ENCODE measurements at places on chromosomes 5 and 9. TPM values are rescaled to one million over a fixed set of nuclear protein-coding genes. Genes with fewer than 3 reads are reported as not detected.

Gene NOXA1
- 1.6 TPM for total RNA-seq

Gene INSL6
- not detected for total RNA-seq

Gene GPBP1
- total RNA-seq = 46.6 TPM

Gene IFNA2
- not detected for total RNA-seq

Gene CFAP77
- total RNA-seq = 0.15 TPM

Gene HDAC3
- 47.7 TPM for total RNA-seq

Gene CD72
- total RNA-seq = 0.22 TPM

Gene SLC25A2
- not detected for total RNA-seq

Gene PHF24
- total RNA-seq = 0.09 TPM

Gene GPR150
- total RNA-seq = 0.07 TPM
